ENCODE measurements at places on chromosomes 11 and 22. TPM values are rescaled to one million over a fixed set of nuclear protein-coding genes. Genes with fewer than 3 reads are reported as not detected.

DNA sequence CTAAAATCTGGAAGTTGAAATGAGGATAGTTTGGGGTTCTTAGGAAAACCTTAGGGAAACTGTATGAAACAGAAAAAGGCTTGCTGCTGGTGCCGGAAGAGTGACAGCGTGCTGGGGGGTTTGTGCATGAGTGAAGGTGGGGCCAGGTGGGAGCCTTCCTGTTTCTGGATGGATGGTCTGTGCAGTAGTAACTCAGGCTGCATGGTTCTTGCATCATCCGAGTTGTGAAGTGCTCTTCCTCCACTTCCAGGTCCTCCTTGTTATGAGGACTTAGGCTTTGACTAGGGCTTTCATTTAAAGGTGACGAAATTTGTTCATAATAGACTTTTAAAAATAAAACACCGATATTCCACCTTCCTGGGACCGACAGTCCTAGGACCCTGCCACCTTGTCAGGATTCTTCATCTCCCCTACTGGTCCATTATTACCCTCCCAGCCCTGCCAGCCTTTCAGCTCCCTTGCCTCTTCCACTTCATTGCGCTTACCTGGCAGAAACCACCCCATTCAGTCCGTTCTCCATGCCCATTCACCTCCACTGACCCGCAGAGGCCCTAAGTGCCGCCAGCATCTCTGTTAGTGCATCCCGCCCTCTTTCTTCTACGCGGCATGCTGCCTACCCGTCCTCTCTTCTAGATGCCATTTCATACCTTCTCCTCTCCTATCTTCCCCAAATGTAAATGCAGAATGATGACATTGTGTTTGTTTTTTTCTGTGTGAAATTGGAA lies 47.3 kb downstream of the PPFIA1 start:
- no peak for DNase-seq

DNA sequence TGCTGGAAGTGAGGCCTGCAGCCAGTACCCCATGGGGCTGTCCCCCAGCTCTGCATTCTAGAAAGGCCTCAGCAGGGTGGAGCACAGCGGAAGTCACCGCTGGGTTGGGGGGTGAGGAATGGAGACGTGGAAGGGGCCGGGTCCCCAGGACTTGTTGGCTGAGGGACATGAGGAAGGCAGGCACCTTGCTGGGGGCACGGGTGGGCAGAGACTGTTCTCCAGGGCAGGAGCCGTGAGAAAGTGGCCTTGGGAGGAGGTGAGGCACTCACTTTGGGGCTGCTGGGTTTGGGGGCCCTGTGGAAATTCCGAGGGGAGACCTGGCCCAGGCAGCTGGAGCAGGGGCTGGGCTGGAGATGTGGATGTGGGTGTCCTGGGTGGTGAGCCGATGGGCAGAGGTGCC lies 5.0 kb downstream of the TNNI2 start:
- no peak for DNase-seq

Gene OR52I1
- not detected for polyA plus RNA-seq

Gene SPON1
- polyA plus RNA-seq = 14.9 TPM

Gene KCNE3
- 0.33 TPM for polyA plus RNA-seq
